GM18507 (cell line): ENCODE measurements at places on chromosomes 4 and X.

- no peak for DNase-seq
Observed at GRCh38 chr4:30182786-30183185, 537.4 kb upstream of the PCDH7 start.

DNA sequence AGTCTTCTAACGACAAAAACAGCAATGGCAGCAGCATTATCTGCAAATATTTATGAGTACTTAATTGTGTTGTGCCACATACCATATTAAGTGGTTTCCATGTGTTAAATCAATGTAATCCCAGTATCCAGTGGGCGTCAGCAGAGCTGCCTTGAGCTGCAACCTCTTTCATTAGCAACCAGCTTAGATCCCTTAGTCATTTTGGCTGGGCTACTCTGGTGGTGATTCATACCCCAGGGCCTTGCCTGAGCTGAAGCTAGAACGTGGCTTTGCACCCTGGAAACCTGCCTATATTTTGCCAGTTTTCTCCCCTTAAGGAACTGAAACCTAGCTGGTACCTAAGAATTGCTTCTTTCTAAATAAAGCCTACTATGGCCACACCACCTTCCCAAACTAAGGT lies 474.3 kb upstream of the FTHL17 start:
- DNase-seq = no peak

DNA sequence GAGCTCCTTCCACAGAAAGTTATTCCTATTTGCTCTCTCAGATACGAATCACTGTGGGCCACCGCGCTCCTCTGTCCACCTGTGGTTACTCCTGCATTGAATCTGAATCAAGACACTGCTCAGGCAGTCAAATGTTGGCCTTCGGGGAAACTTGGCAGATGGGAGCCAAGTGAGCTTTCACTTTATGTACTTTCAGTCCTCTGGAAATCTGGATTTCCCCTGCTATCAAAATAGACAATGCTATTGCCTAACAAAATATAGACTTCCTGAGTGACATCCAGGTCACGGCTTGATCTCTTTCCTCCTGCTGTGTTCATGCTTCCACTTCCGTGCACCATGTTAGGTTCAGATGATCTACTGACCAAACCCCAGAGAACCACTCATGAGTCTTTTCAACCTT lies 43.8 kb downstream of the FHL1 start:
- DNase-seq = no peak

GRCh38 chr4:27326991-27327390 lies 466.4 kb downstream of the STIM2 start:
- no peak for DNase-seq

GRCh38 chrX:47458528-47458927 lies 24.5 kb downstream of the ZNF41 start:
- DNase-seq = no peak
